RWPE2 (cell line): ENCODE measurements at places on chromosomes 13 and 19.

- DNase-seq, result no peak
Measured at GRCh38 chr13:112171570-112171965, 104.6 kb downstream of the SOX1 start.

DNA sequence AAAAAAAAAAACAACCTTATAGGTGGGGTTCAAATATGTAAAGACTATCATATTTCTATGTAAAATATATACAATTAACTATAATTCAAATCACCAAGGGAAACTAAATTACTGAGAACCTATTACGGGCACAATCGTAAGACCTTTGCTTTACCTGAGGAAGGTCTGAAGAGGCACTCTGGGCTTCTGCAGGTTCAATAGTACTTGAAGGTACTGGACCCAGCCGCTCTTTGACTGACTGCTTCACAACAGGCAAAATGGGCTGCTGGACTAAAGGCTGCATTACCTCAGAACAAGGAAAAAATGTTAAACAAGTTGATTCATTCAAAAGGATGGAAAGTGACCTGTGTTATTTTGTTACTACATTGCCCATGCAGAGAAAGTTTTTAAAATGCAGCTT is 51.8 kb downstream of the RBM26 start:
- no peak for DNase-seq

- DNase-seq, result no peak
Measured at GRCh38 chr13:100513987-100514670, 74.5 kb downstream of the GGACT start.

DNA sequence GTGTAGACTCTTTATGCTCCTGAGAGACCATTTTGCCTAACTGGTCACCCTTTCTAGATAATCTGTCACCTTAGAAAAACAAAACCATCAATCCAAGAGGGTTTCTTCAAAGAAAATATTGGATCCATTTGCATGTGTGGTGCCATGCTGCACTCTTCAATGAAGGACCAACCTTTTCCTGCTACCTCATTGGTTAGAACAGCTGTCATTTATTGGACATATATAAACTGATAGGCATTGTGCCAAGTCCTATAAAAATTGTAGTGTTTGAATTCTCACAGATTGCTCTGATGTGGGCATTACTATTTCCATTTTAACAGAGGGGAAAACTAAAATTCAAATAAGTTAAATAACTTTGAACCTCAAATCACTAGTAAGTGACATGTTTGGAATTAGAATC is 333.2 kb downstream of the MYO16 start:
- DNase-seq, result no peak

DNA sequence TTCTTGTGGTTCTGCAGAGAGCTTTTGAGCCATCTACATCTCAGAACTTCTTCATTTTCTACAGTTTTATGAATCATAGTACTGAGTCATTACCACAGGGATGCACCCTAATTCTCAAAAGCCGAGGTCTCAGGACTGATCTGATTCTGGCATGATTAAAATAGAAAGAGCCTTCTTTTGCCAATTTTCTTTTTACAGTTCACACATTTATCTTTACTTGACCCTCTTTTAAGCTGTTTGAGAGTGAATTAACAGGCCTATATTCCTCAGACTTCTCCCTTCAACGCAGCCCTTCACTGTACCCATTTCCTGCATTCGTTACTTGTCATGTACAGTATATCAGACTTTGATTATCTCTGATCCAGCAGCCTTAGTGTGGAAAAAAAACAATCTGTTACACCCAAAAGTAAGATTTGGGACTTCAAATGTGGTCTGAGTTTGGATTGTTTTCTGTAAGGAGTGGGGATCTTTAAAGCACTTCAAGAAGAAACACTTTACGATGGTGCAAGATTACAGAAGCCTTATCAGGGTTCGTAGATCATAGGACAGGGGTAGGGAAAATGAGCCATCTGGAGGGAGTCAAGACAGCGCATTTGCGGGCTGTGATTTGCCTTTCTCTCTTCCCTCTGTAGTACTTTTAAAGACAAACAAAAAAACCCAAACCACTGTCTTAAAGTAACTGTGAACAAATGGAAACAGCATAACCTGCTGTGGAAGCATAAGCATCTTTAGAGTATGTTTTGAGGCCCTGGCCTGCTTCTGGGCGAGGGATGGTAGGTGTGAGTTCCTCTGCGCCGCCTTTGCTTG is 15.3 kb upstream of the GPR183 start:
- DNase-seq, result no peak

DNA sequence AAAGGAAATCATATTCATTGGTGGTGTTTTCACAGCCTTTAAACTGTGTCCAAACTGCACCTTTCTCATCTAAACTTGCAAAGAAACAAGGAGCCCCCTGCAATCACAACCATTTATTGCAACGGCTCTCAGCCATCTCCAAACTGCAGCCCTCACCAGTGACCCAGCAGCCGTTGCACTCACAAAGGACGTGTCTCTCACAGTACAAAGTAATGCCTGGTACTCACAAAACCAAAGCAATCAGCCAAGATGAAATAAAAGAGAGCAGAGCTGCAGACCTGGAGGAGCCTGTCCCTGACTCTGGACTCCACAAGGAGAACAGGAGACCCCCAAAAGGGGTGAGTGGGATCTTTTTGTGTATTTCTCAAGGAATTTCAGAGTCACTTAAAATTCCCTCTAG is 20.2 kb upstream of the CEACAM21 start:
- no peak for DNase-seq

DNA sequence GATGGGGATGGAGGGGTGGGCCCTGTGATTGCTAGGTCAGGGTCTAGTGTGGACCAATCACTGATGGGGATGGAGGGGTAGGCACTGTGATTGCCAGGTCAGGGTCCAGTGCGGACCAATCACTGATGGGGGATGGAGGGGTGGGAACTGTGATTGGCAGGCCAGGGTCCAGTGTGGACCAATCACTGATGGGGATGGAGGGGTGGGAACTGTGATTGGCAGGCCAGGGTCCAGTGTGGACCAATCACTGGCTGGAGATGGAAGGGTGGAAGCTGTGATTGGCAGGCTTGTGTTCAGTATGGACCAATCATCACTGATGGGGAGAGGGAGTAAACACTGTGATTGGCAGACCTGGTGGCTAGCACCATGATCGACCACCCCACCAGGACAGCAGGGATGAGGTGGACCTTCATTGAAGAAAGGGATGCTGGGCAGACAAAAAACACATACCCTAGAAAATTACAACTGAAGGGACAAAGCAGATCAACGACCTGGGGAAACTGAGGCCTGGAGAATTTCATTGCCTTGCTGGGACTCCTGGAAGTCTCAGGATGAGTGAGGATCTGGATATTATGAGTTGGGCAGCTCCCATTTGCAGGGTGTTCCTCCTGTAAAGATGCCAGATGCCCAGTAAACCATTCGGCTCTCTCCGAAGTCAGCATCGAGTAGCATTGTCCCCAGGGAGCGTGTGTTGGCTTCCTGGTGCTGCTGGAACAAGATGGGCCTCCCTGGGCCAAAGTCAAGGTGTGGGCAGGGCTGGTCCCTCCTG is 15.5 kb downstream of the TMPRSS9 start:
- no peak for DNase-seq

DNA sequence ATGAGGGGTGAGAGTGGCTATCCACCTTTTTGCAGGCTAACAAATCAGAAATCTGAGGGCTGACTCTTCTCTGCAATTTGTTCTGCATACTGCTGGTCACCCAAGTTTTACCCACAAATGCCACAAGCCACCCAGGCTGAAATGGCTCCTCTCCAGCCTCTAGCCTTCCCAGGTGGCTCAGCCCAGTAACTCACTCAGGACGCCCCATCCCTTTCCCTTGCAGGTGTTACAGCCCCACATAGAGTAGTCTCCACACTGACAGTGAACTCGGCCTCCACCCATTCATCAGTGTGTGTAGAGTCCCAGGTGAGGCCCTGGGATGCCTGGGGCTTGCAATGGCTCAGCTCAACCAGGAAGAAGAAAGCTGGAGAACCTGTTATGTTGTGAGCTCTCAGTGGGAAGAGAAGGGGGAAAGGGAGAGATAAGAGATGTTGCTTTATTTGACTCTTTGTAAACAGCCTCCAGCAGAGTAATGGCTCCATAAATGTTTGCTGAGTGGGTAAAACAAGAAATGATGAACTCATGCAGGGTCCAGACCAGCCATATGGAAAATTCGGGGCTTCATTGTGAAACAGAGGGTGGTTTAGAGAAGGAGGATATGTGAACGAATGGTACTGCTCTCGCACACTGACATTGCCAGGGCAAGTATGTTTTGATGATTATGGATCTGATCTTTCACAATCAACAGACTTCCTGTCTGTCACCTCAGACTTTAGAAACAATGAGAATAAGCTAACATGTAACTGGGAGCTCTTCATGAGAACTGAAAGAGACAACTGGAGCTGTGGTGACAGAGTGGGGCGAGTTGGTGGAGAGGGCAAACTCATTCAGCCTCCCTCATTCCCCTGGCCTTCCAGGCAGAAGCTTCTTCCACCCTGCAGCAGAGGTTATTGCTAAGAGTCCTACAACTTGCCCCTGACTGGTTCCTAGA is 74.2 kb upstream of the RFC3 start:
- no peak for DNase-seq

DNA sequence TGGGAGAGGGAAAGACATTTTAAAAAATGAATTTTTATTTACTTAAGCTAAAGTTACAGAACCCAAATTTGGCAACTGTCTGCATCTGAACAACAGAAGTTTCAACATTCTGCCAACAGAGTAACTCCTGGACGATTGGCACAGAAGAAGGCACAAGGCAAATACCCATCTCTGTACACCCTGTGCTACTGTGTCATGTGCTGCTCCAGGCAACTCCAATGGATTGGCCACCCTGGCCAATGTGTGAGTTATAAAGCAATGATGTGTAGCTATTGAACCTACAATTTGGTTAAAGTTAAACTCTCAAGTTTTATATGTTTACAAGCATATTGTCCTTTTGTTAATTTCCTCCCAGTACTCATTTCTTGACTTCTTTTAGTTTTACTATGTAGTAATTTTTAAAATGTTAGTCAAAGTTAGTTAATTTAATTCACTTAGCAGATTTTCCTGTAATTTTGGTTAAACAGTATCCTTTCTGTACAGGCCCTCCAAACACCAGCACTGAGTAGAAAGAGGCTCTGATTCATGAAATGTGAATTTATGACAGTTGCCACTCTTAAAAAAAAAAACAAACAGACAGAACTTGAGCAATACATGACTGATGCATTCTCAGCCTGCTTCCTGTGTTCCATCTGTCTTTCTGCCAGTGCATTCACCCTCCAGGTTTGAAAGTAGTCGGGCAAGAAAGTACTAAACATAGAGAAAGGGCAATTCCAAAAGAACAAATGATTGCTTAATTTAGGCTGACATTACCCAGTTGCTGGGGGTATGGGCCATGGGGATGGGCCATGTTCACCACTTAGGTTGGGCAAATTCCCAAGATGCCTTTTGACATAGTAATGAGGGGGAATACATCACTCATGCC is 5.9 kb downstream of the STARD13 start:
- DNase-seq, result peak; percentile 69

DNA sequence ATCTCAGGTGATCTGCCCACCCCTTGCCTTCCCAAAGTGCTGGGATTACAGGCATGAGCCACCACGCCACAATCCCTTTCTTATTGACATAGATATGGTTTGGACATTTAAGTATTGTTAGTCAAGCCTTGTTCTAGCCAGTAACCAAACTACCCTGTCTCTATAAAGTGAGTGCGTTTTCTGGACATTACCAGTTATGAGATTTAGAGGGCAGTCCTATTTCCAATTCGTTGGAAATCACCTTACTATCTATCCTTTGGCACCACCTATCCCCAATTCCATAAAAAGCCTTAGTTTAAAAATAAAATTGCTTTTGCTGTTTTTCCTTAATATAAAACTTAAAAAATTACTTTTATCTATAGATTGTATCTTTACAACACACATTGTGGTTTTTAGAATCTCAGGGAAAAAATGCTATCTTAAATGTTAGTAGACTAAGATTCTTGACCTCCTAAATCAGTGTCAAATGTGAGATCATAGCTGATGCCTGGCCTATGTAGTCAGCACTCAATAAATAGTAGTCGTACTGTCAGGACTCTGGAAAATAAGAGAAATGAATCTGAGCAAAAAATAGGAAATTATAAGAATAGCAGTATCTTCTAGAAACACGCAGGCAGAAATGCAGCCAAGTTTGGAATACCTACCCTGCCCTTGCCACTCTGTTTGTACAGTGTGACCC is 57.0 kb downstream of the NUFIP1 start:
- no peak for DNase-seq

DNA sequence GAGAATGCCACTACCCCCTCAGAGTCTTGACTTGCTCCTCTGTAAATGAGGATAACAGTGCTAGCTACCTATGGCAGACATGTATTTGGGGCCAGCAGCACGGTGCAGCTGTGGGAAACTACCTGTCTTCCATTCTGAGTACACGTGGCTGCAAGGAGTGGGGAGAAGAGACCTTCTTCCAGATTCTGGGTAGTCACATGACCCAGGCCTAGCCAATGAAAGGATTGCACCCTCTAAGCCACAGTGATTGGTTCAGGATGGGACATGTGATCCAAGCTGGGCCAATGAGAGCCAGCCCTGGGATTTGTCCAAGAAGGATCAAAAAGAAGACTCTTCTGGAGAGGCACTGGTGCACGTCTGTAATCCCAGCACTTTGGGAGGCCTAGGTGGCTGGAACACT is 5.5 kb downstream of the ZNRF4 start:
- DNase-seq, result no peak

DNA sequence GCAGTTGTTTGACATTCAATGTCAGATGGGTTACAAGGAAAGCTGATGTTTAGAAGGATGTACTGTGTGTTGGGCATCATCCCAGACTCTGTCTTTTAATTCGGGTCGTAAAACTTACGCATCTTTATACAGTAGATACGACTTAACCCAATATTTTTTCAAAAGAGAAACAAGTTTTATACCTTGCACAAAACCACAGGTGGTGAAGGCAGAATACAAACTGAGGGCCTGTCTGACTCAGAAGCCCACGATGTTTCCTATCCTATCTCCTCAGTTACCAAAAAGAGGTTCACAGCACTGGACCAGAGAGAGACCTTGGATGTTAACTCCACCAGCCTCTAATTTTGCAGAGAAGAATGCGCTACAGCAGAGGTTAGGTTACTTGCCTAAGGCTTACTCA is 477.0 kb downstream of the FOXO1 start:
- no peak for DNase-seq

- peak; percentile 53 for DNase-seq
Measured at GRCh38 chr19:1084024-1084868, 10.9 kb downstream of the POLR2E start.

DNA sequence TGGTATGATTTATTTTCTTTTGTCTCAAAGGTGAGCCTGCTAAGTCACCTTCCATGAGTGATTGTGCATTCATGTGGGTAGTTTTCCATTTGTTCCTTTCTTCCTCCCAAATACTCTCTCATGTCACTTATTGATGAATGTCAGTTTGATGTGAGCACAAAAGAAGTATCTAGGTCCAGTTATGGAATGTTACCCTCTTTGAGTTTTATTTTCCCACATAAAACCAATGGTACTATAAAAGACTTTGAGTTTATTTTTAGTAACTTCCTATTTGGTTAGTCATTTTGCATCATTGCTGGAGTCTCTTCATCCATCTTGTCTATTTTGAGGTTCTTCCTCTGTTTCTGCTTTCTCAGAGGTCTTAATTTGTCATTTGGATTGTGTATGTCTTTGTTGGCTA is 321.3 kb downstream of the GPC6 start:
- DNase-seq, result no peak

GRCh38 chr19:18975011-18975410 is 34.0 kb upstream of the HOMER3 start:
- no peak for DNase-seq

- no peak for DNase-seq
Measured at GRCh38 chr19:41433171-41433570, 6.0 kb upstream of the B3GNT8 start.

- DNase-seq, result no peak
Measured at GRCh38 chr13:111304603-111305289, 15.7 kb upstream of the TEX29 start.
